T-helper 17 cell (primary cell): ENCODE measurements at places on chromosomes 6 and 20.

DNA sequence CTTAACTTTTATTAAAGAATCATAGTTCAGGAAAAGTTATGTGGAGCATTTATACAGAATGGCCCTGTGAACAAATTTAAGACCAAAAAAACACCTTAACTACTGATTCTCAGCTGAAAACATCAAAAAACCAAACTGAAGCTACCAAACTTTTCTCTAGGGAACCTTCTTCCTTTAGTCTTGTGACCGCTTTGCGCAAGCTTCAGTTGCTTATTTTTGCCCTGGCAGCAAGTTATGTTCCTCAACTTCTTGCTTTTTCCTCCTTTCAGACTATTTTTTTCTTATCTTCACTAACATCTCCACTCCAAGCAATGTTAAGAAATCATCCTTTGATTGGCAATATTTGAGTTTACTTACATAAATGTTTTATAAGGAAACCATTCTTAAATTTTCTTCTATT lies 100.1 kb downstream of the MYB start:
- no peak for DNase-seq

DNA sequence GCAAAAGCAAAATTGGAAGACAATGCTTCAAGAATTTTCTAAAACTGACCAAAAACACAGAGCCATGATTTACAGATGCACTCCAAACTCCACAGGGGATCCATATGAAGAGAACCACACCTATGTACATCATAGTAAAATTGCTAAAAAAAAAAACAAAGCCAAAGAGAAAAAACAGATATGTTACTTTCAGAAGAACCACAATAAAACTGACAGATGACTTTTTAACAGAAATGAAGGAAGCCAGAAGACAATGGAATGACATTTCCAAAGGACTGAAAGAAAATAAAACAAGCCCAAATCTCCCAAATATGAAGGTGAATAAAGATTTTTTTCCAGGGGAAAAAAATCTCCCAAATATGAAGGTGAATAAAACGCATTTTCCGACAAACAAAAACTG lies 17.5 kb downstream of the TRERF1 start:
- DNase-seq: no peak

DNA sequence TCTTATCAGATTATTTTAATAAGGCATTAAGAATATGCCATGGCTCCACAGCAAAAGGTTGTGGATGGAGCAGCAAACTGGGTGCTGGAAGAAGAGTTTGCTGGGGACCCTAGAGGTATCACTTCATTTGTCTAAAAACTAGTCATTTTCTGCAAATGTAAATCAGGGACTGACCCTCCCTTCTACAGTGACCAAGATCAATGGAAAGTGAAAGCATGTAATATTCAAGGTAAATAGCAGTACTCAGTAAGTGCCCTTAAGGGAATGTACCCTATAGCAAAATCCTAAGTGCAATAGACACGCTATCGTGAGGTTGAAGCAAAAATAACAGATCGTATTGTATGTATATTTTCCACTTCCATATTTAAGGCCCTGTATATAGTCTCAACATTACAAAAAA lies 38.7 kb downstream of the TRDN start:
- DNase-seq: no peak

DNA sequence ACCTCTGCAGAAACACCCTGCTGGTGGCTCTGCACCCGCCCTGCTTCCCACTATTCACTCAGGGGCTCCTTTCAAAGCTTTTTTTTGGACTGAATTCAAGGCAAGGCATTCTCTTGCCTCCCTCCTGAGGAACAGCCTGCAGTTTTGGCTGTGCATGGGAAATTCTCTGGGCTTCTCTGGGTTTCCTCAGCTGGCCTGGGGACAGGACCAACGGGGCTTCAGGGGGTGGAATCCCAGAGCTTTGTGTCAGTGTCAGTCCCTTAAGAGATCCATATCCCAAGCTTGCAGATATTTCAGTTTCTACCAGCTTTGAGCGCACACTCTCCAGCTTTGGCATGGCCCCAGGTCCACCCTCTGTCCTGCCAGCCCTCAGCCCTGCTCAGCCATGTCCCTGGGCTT lies 2.0 kb downstream of the SCRT2 start:
- no peak for DNase-seq

- DNase-seq: no peak
These were observed 40.7 kb downstream of the MAP3K5 start for GRCh38 chr6:136751522-136751956.

GRCh38 chr20:32213870-32214269 lies 6.2 kb downstream of the POFUT1 start:
- DNase-seq: no peak

DNA sequence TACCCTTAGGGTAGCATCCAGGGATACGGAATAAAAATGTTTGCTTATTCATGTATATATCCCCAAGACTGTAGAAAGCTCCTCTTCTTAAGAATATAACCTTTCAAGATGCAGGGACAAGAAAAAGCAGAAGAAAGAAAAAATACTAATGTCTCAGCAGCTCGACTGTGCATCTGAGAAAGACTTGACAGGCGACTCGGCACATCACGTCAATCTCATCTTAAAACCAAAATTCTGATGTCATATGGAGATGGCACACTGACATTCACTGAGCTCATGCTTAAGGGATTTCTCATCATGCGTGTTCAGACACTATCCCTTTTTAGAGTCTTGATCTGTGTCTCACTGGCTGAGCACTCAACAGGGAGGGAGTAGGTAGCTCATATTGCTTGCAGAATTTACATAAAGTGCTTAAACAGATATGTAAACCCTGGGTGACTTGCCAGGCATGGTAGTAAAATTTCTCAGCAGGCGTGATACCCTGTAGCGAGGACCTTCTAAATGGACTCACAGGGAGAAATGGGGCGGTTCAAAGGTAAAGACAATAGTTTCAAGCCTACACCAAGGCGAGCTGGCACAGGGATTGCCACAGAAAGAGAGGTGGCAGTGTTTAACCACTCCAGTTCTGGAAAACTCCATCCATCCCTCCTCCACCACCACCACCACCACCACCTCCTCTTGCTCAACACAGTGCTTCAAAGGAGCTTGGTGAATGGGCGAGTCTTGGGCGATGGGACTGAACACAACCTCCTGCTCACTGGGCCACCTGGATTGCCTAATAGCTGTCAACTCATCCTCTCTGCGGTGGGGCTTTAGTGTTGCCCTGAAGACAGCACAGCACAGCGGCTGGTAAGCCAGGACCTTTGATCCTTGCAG lies 330.5 kb downstream of the TFAP2A start:
- no peak for DNase-seq

DNA sequence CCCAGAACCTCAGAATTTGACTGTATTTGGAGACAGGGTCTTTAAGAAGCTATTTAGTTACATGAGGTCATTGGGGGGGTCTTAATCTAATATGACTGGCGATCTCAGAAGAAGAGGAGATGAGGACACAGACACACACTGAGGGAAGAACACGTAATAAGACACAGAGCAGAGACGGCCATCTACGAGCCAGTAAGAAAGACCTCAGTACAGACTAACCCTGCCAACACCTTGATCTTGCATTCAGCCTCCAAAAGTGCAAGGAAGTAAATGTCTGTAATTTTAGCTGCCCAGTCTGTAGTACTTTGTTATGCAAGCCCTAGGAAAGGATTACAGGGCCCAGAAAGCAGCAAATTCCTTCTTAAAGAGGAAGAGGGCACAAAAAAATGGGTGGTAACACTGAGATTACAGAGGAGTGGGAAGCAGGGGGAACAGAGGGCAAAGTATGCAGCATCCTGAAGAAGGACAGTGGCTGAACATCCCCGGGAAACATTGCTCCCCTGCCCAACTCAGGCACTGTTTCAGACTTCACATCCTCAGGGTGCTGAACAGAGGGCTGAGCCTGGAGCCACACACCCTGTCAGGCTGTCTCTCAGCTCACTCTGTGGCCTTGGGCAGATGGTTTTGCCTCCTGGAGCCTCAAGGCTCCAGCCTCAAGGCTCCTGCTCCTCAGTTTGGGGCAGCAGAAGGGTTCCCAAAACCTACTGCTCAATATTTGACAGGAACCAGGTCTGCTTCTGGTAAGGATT lies 27.9 kb upstream of the SIRPG start:
- no peak for DNase-seq

DNA sequence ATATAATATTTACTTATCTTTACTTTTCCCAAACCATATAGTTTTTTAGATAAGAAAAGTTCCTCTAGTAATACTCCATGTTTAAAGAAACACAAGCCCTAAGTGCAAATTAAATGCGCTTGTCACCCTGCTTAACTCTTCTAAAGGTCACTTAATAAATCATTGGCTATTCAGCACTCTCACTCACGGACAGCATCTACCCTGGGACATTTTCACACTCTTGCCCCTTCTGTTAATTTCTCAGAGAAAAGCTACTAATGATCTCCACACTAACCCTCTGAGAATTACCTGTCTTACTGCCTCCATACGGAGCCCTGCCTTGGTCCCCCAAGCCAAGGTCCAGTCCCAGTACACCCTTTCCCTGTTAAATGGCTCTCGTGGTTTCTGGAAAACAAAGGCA lies 102.2 kb downstream of the NRN1 start:
- DNase-seq: no peak

DNA sequence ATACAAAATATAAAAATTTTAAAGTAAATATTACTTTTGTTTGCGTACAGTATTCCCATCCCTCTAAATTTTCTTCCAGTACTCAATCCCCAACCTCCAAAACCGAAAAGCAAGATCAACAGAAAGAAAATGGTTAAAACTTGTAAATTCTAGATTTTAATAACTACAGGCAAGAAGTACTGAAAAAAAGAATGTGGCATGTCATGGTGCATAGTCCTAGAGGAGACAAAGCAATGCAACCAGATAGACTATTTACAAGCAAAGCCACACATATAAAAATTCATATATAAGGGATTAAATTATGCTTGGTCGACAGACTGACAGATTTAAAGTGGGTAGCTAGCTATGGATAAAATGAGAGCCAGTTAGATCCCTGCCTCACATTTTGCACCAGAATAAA lies 56.5 kb upstream of the HFE start:
- DNase-seq: no peak

DNA sequence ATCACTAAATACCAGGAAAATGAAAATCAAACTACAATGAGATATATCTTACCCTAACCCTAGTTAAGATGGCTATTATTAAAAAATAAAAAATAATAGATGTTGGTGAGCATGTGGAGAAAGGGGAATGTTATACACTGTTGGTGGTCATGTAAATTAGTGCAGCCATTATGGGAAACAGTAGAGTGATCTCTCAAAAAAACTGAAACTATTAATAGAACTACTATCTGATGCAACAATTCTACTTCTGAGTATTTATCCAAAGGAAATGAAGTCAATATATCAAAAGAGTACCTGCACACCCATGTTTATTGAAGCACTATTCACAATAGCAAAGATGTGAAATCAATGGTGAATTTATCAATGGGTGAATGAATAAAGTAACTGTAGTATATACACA lies 48.6 kb downstream of the HLA-A start:
- DNase-seq: no peak

DNA sequence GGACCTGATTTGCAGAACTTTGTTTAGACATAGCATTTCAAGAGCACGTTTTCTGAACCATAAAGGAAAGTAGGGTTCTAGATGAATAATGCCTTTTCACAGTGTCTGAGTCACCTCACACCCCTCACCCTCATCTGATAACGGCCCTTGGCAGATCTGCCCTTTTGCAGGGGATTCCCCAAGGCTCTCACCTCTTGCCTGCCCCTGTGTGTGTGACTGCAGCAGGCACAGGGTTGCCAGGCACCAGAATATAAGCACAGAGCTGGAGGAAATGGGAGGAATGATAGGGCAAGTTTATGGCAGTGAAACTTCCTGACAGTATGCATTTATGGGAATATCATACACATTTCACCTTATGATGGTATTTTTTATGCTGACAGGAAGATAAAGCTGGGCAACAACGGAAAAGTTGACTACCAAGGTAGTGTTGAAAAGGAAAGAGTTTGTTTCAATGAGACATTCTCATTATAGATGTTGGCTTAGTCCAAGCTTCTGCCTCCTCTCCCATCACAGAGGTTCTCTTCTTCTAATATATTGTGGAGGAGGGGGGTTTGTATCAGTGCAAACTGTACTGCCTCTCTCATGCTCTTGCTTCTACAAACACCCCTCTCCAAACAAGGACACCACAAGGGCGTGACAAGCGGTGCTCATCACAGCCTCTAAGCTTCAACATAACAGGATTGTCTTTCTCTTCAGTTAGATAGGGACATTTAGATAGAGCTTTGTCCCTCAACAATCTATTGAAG lies 101.5 kb upstream of the BACH2 start:
- peak; percentile 65 for DNase-seq

GRCh38 chr6:5566718-5567117 lies 305.4 kb downstream of the FARS2 start:
- no peak for DNase-seq
